Fibroblast of skin of right quadriceps (primary cell): ENCODE measurements at places on chromosomes 2 and 18.

DNA sequence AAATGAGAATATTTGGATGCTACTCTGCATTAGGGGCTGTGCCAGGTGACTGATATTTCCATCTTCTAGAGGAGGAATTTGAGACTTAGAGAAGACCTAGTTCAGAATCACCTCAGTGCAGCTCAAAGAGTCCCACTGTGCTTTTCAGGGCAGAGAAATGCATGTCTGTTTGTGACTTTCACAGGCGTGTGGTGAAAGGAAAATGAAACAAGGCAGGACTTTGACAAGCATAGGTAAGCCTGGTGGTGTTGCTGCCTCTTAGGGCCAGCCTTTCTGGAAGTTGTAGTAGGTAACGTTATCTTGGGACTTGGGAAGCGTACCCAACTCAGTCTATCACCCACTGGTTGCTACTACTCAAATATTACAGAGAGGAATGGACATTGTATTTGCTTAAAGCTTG, 2.6 kb downstream of the GPR39 start:
- no peak for DNase-seq

DNA sequence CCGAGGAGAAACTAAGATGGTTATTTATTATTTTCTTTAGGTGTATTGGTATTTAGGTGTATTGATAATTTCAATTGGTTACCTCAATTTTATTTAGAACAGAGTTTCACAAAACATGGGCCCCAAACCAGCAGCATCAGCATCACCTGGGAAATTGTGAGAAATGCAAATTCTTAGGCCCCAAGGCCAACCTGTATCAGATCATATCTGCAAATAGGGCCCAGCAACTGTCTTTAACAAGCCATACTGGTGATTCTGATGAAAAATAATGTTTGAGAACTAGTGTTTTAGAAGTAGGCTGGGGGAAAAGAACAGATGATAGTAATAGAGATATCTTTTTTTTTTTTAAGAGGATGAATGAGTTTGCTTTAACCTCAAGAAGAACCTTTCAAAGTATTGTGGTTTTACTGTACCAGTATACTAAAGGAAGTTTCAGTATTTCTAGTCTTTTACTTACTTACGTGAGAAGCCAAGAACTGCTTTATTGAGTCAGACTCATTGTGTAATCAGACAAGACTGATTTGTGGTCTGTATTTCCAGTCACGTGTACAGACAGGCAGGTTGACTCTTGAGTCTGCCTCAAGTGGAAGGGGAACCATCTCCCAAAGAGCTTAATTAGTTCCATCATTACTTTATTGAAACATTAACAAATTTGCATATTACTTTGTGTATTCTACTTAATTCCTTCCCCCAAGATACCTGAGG, 60.4 kb upstream of the GAREM1 start:
- peak; percentile 25 for DNase-seq

DNA sequence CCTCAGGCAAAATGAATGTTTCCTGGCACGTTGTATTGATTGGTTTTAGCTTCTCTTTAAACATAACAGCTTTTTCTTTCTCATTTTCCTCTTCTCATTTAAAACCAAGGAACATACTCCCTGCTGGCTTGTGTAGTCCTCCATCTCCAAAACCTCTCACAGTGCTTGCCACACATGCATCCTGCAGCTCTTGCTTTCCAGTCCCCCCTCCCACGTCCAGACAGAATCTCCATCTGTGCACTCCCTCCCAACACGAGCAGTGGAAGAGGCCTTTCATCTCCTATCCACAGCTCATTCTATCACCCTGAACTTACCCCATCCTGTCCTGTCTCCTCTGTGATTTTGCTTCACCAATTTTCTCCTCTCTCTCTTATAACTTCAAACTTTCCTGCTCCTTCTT, 99.6 kb upstream of the THSD7B start:
- DNase-seq = no peak

- DNase-seq = no peak
Measured at GRCh38 chr2:108612514-108613183, 78.4 kb downstream of the LIMS1 start.

DNA sequence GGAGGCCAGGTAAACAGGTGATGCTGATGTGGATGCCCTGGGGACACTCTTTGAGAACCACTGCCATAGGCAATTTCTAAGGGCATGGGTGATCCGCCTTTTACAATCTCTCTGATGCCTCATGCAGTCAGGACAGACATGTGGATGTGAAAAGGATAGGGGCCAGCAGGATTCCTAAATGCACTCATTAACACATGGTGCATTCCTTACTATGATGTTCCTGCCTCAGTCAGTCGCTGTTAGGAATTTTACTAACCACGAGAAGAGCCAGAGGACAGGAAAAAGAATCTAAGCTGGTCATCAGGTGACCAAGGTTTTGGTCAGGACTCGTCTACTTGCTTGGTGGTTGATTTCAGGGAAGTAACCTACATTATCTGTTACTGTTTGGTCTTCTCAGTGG, 191.0 kb downstream of the ARL4C start:
- DNase-seq = peak; percentile 47

- DNase-seq = peak; percentile 81
Measured at GRCh38 chr2:161983866-161984265, 90.1 kb downstream of the DPP4 start.

- DNase-seq = peak; percentile 50
Measured at GRCh38 chr2:11703700-11704099, 33.7 kb upstream of the NTSR2 start.

DNA sequence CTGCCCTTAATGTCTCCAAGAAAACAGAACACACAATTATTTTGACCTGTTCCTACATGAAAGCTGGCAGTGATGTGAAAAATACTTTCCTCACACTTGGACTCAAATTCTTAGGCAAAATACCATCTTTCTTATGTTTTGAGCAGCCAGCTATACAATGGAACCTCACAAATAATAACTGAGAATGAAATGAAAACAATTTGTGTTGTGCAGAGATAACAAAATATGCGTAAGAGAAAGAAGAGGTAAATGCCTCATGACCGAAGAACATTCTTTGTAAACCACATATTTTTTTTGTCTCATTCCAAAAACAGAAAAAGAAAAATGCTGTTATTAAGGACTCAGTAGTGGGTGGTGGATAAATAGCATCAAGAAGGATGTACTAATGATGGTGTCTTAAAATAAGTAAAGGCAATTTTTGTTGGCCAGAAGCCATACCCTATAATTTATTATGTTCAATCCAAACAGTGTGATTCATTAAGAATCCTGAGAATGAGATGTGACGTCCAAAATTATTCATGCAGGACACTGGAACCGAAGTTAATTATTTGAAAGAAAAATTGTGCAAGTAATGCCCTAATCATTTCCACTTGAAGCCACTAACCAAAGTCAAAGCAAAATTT, 193.0 kb upstream of the NETO1 start:
- DNase-seq = peak; percentile 62

DNA sequence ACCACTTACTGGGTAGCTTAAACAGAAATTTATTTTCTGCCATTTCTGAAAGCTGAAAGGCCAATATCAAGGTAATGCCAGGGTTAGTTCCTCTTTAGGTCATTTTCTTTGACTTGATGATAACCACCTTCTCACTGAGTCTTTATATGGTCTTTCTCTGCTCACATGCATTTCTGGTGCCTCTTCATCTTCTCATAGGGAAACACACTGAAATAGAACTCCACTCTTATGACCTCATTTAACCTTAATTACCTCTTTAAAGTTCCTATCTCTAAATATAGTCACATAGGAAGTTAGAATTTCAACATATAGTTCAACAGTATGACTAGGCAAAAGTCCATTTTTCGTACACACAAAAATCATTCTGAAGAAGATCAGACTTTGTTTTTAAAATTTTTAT, 616.8 kb upstream of the VRK2 start:
- DNase-seq = no peak

DNA sequence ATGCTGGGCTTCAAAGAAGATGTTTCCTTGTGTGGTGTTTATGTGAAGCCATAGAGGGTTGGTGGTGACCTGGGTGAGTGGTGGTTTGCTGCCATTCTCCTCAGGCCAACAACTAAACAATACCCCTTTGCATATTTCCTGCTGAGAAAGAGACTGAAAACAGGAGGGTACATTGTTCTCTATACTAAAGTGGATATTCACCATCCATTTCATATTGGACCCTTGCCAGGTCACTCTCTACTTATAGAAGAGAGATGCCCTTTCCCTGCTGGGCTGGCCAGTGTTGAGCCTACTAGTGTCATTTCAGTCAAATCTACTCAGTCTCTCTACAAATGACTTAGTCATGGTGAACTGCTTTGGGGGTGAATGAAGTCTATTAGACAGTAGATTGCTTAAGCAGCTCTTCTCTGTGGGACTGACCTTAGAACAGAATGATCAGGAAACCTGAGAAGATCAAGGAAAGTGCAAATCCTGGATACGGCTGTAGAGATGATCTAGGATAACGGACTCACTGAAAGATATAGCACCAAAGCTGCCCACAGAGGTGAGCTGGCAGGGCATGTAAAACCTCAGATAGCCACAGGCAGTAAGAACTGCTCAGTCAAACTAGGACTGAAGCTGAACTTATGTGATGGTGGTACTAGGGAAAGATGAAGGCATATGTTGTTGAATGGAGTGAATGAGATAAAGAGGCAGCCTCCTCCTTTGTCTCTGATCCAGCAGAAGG, 154.9 kb downstream of the MYO3B start:
- no peak for DNase-seq

- DNase-seq = no peak
Measured at GRCh38 chr2:60780721-60781120, 24.7 kb downstream of the PAPOLG start.

DNA sequence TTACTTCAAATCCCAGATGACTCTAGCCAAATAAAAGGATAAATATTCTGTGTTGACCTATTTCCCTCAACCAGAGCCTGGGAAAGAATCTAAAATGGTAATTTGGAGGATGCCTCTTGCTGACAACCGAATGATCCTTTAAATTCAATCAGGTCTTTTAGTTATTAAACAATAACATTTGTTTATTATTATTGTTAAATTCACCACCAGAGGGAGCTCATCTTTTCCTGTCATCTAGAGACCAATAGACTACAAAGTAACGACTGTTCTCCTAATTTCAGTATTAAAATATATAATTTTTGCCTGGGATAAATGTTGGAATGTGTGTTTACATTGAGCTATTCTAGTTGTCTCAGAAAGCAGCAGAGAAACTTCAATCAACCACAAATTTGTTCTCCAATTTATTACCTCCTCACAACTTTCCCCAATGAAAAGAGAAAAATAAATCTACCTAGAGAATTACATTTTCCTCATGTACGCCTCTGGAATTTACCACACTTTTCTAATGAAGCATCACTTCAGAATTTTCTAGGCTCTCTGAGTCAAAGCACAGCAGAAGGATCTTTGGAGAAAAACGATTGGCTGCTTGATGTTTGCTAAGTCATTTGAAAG, 142.7 kb downstream of the SCG2 start:
- DNase-seq = no peak

GRCh38 chr2:127715778-127716449, 14.6 kb downstream of the SFT2D3 start:
- DNase-seq = no peak

GRCh38 chr2:151096235-151096634, 165.4 kb downstream of the RBM43 start:
- no peak for DNase-seq

DNA sequence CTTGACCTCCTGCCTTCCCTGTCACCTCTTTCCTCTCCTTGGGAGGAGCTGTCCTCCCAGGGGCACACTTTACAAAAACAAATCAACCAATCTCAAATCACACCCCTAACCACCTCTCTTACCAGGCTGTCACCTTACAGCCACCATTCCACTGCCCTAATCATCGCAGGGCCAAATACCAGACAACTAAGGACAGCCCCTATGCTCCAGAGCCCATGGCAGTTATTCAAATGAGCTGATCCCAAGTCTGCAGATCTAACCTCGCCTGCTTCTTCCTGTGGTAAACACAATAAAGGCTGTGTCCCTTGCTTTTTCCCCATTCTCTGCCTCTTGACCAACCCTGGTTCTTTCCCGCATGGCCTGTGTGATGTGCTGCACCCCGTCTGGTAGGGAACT, 154.2 kb upstream of the CNTNAP5 start:
- DNase-seq = no peak

- no peak for DNase-seq
Measured at GRCh38 chr2:235925250-235925919, 242.8 kb downstream of the GBX2 start.

GRCh38 chr18:47250391-47251046, 941 bp downstream of the SKOR2 start:
- DNase-seq = no peak

GRCh38 chr18:41814651-41815050, 140.4 kb upstream of the PIK3C3 start:
- DNase-seq = no peak

DNA sequence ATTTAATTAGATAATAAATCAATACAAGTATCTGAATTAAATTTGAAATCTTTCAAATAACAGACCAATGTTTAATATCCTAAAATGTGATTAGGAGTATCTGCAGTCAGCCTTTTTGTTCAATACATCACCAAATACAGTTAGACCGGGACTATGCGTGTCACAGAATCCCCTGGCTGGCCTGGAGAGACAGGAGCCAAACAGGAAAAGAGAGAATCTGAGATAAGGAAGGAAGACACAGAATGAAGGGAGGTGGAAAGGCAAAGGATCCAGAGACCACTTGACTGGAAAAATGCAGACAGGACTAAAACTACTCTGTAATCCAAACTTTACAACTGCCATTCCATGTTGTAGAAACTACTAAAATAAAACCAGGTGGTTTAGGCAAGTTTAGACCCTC, 66.3 kb downstream of the SIGLEC15 start:
- DNase-seq = no peak

DNA sequence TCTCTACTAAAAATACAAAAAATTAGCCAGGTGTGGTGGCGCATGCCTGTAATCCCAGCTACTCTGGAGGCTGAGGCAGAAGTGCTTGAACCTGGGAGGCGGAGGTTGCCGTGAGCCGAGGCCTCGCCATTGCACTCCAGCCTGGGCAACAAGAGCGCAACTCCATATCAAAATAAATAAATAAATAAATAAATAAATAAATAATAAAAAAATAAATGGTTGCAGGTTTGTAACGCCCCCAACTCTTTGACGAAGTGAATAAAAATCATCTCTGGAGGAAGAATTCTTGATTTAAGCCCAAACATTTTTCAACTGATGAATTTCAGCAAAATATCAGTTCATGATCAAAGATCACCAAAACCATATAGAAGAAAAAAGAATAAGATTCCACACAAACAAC, 13.3 kb upstream of the CNRIP1 start:
- DNase-seq = no peak
